CD4-positive, alpha-beta T cell treated with Interleukin-17A for 1 hour (primary cell): ENCODE measurements at places on chromosomes 13 and 19.

DNA sequence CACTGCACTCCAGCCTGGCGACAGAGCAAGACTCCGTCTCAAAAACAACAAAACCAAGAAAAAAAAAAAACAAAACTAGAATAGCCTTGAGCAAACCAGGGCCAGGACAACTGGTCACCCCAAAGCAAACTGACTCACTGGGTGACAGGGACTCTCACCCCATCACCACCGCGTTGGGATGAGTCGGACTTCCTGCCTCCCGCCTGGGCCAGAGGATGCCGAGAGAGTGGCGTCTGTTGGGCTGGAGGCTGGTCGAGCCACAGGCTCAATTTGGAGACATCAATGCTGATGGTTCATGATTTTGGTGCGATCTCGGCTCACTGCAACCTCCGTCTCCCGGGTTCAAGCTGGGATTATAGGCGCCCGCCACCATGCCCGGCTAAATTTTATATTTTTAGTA, 11.6 kb downstream of the TMPRSS9 start:
- no peak for DNase-seq

DNA sequence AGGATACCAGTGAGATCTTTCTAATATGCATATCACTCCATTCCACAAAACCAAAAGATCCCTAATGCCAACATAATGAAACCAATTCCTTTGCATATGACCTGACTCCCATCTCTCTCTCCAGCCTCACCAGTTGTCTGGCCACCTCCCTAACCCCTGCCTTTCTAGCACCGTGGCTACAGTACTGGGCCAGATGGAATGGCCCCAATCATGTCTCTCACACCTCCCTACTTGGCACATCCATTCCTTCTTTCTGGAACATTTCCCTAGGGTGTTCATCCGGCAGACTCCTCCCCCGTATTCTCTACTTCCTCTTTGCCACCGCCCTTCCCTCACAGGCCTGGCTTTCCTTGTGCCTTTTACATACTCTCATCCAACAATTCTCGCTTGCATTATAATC, 62.0 kb downstream of the GPALPP1 start:
- DNase-seq, result no peak

- peak; percentile 42 for DNase-seq
Measured at GRCh38 chr19:35883882-35884281, 15.5 kb downstream of the APLP1 start.

GRCh38 chr19:33997690-33998089, 174.6 kb upstream of the LSM14A start:
- no peak for DNase-seq

GRCh38 chr19:7788933-7789323, 25.9 kb downstream of the CLEC4M start:
- no peak for DNase-seq

DNA sequence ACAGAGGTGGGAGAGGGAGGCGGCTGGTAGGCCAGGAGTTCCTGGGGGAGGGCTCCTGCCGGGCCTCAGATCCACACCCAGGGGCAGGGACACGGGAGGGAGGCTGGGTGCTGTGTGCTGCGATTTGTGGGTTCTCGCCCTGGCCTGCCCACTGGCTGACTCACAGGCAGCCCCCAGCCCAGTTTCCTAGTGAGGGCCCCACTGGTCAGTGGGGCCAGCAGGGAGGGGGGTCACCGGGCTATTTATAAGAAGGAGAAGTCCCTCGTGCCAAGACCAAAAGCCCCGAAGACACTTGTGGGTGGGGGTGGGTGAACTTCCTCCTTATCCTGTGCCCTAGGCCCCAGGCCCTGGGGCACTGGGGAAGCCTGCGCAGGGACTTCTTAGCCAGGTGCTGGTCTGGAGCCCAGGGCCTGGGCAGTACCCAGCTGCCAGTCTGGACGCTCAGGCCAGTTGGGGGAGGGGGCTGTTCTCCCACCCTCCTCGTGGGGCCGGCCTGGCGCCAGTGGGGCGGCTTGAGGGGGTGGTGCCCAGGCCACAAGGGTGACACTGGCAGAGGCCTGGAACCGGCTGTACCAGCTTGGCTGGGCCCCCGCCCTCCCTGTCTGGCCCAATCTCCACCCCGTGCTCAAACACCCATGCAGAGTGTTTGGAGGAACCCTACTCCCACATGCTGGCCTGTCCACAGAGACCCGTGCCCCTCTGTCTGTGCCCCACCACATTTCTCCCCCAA, 5.0 kb upstream of the JUNB start:
- DNase-seq, result peak; percentile 52

- DNase-seq, result no peak
Measured at GRCh38 chr13:48158915-48159314, 64.0 kb upstream of the MED4 start.

DNA sequence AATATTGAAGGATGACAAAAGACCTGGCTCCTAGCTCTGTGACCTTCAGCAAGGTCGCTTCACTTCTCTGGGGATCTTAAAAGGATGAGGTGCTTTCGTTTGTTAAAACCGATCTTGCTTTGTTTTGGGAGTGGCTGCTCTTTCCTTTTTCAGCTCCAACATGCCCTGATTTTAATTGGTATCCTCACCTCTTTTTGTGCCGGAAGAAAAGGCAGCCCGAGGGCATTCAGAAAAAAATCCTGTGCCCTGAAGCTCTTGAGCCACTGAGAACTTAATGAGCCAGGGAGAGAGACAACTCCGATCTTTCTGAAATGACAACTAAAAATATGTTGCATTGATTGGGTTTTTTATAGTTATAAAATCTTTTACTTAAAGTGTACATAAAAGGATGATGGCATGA, 19.4 kb downstream of the CLDN10 start:
- no peak for DNase-seq

DNA sequence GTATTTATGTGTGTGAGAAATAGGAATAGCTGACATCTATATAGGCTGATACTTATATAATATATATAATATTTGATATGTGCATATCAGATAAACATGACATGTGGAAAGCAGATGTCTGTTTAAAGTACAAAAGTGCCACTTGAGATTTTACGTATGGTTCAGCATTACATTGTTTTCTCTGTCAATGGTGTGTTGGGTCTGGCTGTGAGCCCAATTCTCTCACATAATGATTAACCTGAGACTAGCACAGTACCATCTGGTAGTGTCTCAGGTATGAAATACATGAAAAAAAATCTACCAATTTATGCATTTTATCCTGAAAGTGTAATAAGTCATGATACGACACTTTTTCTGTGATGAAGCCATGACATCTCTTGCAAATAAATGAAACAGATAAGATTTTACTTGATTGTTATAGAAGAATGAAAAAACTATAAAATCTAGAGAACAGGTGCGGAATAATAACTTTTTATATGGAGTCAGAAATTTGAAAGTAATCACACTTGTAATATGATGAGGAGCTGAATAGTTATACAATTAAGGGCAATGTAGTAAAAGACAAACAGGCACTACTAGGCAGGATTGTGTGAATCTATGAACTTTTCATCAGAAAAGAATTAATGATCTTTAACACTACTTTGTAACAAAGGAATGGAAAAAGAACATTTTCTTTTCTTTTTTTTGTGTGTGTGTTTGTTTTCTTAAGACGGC, 1405.0 kb downstream of the OLFM4 start:
- no peak for DNase-seq

- DNase-seq, result no peak
Measured at GRCh38 chr13:30145709-30146367, 161.5 kb downstream of the KATNAL1 start.
